ENCODE measurements at places on chromosomes 1 and 21.
A peak's percentile ranks its signal among the peaks of the same experiment; 100 is the strongest.

DNA sequence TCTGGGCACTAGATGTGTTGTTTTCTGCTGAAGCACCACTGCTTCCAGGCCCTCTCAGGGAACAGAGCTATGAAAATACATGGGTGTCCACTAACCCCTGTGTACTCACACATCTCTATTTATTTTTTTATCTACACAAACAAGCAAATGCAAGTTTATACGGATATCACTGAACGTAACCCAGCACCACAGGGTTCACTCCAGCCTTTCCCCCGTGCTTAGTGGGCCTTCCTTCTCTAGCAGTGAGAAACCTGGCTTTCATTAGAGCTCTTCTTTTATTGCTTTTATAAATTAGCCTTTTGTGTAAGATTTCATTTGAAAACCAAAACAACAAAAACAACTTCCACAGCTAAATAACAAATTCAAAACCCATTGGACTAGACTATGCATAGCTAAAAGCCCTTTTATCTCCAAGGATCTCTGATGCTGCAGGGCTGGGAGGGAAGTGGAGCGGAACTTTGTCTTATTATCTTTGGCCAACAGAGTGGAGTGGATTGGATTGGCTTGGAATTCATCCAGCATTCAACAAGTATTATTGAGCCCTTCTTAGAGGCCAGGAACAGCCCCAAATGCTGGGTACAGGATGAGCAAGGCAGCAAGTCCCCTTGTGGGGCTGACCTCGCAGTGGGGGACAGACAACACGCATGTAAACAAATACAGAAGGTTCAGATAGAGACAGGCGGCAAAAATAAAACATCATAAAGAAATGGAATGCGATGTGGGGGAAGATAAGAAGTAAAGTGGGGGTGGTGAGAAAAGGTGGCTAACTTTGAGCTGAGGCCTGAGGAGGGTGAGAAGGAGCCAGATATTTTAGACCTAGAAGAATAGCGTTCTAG is 371.8 kb upstream of the POU3F1 start:
- DNase-seq, result no peak

GRCh38 chr1:218665221-218665620 is 320.1 kb downstream of the TGFB2 start:
- DNase-seq, result no peak

DNA sequence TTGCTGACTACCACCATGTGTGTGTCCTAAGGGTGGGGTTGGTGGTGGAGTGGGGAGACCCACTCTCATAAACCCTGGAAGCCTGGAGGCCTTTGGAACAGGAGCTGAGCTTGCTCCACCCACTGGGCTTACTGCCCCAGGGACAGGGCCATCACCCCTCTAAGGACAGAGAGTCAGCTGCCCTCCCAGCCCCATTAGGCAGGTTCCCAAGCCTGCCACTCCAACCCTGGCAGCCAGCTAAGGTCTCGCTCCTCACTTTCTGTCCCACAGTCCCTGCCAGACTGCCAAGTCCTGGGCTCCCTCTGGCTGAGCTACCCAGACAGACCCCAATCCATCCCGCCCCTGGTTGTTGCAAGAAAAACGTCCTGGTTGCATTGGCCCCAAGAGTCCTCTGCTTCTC is 3.8 kb downstream of the NT5C1A start:
- DNase-seq, result no peak

- no peak for DNase-seq
Measured at GRCh38 chr21:19368944-19369343, 965.4 kb upstream of the TMPRSS15 start.

DNA sequence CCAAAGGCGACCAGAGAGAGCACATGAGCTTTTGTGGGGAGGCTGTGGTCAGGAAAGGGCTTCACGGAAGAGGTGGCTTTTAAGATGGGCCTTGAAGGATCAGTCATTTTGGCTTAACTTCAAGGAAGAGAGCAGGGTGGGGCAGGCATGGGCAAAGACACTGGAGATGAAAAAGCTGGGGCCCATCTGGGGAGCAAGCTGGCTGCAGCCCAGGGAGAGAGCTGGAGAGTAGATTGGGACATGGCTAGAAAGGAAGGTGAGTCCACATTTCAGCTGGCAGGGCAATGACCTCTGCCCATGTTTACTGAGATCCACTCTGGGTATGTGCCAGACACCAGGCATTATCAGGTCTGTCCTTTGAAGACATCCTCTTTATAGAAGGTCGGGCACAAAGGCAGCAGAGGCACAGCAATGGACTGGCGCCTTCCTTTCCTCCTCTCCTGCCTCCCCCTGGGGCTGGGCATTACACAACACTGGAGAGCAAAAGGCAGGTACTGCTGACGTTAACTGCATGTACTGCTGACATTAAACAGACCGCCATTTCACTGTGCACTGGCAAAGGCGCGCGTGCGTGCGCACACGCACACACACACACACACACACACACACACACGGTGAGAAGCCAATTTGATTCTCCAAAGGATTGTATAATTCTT is 2.2 kb upstream of the UBXN10 start:
- no peak for DNase-seq

- no peak for DNase-seq
Measured at GRCh38 chr1:67855961-67856360, 22.7 kb upstream of the GNG12 start.

- DNase-seq, result no peak
Measured at GRCh38 chr1:65424573-65424889, 4.1 kb downstream of the LEPR start.

GRCh38 chr1:44985747-44986359 is 542 bp downstream of the EIF2B3 start:
- DNase-seq, result no peak

- DNase-seq, result peak; percentile 8
Measured at GRCh38 chr1:51192213-51192843, 43.7 kb upstream of the RNF11 start.

DNA sequence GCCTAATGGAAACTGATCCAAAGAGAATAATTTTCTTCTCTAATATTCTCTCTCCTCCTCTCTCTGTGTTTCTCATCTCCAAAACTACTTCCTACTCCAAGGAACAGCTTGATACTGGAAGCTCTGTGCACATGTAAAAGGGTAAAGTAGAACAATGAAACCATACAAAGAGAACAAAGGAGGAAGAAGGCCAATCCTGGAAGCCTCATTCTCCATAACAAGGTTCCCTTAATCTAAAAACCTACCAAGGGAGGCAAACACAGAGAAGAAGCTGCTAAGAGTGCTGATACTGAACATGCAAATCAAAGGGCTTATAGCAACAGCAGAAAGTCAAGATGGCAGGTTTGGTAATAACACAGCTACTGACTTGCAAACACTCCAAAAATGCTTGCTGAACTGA is 44.4 kb downstream of the SIPA1L2 start:
- no peak for DNase-seq

- no peak for DNase-seq
Measured at GRCh38 chr1:72341661-72342060, 59.3 kb upstream of the NEGR1 start.

DNA sequence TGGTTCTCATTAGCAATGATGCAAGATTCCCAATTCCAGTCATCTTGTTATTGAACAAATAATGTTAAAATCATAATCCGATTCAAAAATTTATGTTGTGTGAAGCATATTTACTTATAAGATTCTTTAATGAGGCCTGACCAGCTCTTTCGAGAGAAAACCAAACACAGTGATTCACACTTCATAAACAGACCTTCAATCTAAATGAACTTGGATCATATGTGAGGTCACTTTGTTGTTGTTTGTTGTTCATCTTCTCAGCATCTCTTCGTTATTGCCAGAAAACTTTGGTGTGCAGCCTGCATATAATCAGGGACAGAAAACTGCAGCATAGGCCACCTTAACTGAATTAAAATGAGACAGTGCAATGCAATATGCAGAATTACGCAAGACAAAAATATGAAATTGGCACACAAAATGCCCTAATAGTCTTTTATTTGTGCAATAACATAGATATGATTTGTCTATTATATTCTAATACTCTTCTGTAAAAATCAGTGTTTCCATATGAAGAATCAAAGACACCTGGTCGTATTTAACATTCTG is 30.1 kb downstream of the NCAM2 start:
- DNase-seq, result no peak

- DNase-seq, result no peak
Measured at GRCh38 chr1:239244084-239244483, 142.3 kb upstream of the CHRM3 start.

GRCh38 chr21:25891596-25891995 is 156.8 kb downstream of the GABPA start:
- DNase-seq, result no peak

GRCh38 chr21:23223882-23224281 is 2225.7 kb downstream of the NCAM2 start:
- no peak for DNase-seq

- no peak for DNase-seq
Measured at GRCh38 chr1:100968621-100969020, 57.0 kb downstream of the DPH5 start.

DNA sequence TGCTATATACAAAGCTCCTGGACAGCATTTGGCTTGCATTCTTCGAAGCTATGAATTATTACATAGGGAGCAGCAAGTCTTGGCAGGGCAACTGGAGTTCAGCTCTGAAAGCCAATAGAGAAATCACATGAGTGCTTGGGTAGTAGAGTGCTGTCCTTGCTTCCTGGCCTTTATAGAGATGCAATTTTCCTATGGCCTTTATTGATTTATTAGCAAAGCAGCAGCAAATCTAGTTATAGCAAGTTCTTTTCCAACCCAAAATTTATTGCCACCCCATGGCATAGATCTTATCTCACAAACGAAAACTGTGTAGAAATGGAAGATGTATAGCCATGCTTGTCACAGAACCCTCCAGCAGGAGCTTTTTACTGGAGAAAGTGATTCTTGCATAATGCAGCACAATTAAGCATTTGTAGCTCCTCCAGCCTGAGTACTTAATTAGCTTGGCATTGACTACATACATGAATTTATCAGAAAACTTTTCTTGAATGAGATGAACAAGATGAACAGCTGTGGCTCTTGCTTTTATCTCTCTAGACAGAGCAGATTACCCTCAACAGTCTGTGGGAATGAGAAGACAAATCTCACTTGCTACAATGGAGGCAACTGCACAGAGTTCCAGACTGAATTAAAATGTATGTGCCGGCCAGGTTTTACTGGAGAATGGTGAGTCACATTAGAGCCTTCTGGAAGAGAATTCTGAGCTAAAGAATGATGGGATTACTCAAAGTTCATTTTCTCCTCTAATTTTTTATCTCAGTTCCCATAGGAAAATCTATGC is 170.1 kb downstream of the CRB1 start:
- no peak for DNase-seq

GRCh38 chr1:16172964-16173446 is 17.1 kb upstream of the EPHA2 start:
- no peak for DNase-seq

DNA sequence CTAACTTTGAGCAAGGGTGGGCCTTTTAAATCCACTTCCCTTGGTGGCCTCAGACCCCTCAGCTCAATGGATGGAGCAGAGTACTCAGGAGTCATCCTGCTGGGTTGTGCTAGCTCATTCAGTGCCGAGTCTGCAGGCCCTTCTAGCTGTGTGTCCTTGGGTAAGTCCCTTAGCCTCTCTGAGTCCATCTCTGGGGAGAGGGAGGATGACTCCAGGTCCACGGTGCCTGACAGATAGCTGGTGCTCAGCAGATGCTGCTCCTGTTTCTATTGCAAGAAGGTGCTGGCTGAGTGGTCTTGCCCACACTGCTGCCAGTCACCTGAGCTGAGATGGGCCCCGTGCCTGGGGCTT is 11.0 kb downstream of the LDLRAP1 start:
- no peak for DNase-seq

DNA sequence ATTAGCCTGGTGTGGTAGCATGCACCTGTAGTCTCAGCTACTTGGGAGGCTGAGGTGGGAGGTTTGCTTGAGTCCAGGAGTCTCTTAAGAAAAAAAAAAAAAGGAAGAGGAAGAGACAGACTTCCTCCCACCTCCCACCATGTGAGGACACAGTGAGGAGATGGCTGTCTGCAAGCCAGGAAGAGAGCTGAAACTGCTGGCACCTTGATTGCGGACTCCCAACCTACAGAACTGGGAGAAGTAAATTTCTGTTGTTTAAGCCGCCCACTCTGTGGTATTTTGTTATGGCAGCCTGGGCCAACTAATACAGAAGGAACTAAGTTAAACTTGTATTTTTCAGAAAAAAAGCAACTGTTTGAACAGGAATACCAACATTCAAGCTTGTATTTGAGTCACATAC is 21.7 kb downstream of the DOP1B start:
- DNase-seq, result no peak

DNA sequence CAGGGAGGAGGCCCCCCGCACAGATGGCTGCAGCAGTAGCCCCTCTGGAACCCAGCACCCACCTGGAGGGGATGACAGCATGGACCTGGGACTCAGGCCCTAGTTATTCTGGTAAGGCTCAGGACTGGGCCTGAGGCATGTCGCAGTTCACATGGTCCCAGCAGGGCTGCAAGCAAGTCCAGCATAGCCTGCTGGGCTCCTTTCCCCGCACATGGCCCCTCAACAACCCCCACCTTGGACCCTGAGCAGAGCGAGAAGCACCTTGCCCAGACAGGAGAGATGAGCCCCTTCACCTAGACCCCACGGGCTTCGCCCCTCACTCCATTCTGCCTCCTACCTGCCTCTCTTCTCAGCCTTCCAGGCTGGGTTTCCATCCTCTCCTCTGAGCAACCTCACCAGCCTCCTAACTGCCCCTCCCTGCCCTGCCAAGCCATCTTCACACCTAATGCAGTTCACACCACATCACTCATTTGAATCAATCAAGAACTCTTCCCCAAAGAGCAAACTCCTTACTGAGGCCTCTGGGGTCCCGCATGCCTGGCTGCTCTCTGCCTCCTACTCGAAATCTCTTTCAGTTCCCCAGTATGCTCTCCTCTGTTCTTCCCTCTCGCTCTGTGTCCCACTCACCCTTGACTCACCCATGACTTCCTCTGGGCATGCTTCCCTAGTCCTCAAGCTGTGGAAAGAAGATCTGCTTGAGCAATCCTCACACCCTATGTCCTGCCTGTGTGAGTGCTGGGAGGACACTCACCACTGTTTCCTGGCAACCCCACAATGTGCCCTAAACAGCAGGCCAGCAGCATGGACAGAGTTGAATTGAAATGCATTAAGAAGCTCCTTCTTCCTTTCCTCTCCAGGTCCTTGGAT is 9.4 kb upstream of the THEMIS2 start:
- DNase-seq, result no peak

DNA sequence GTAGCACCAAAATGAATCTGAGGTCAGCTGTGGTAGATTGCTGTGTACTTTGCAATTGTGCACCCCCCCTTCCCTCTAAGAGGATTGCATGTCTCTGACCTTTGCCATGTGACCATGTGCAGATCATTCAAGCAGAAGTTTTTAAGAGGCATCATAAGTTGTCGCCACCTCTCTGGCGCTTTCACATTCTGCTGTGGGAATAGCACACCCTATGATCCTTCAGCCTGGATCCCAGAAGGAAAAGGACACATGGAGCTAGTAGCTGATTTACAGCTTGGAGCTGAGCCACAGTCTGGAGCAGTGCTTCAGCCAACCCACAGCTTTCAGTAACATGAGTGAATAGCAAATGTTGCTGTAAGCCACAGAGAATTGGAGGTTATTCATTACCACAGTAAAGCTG is 158.5 kb downstream of the TSEN15 start:
- no peak for DNase-seq

DNA sequence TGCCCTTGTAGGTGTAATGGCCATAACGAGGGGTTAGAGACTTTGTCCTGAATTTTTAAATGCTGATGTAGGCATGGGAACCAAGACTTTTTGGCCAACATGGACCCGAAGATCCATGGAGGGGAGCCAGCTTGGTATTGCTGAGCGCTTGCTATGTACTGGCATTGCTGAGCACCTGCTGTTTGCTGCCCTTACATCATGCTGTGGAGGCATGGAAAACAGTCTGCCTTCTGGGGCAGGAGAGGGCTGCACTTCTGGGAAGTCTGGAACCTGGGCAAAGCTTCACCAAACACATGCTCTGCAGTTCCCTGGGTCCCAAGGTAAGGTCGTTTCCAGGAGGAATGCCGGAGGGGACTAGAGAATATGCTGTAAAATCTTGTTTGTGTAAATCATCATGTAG is 86.3 kb upstream of the CNIH3 start:
- DNase-seq, result no peak
